Activated CD4-positive, alpha-beta T cell treated with anti-CD3 and anti-CD28 coated beads, Interleukin-2, amount 50 U/mL, for 1 hour (primary cell): ENCODE measurements at places on chromosomes 12 and 14.

GRCh38 chr12:24822121-24822899, 126.6 kb downstream of the BCAT1 start:
- no peak for DNase-seq

DNA sequence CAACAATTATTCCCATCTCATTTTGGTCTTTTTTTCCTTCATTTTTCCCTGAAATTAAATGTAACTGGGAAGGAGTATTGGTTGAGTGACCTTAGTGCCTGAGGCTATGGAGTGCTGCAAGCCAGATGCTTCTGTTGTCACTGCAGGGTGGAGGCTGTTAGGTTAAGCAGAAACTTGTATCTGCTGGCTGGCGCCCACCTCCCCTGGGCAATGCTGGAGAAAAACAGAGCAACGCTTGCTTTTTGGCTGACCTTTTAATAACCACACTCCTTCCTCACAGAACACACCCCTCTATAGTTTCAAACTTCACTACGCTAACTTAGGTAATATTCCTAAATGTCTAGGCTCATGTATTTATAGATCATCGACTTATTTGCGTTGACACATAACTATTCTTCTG, 583.5 kb upstream of the NOVA1 start:
- no peak for DNase-seq

DNA sequence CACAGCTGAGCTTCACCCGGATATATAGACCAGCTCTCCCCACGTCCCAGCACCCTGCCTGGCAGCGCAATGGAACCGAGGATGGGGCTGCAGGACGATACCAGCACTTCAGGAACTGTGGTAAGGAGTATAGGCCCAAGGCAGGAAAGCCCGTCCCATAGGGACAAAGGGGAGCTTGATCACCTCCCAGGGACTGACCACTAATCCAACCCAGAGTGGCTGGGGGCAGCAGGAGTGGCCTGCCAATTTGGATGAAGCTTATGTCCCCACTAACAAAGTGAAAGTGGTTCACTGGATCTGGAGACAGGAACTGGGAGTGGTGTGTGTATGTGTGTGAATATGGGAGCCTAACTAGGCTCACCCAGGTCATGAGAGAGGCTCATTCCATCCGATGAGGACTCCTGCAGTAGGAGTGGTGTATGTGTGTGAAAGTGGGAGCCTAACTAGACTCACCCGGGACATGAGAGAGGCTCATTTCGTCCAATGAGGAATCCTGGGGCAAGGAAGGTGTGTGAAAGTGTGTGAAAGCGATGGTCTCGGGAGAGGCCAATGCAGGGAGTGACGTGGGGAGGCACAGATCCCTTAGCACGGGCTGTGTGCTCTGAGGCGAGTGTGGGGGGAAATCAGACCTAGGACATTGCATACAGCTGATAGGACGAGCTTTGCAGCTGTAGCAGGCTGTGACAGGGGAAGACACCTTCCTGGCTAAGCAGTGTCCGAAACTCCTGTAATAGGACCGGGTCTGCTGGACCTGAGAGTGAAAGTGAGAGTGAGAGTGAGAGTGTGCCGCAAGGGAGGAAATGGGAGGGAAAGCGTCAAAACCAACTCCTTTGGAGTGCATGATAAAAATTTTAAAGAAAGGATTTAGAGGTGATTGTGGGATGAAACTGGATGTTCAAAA, 25.7 kb downstream of the KLRK1 start:
- DNase-seq, result no peak

GRCh38 chr14:70782361-70782760, 27.0 kb downstream of the MAP3K9 start:
- no peak for DNase-seq

GRCh38 chr12:87933991-87934390, 95.2 kb downstream of the C12orf50 start:
- no peak for DNase-seq

DNA sequence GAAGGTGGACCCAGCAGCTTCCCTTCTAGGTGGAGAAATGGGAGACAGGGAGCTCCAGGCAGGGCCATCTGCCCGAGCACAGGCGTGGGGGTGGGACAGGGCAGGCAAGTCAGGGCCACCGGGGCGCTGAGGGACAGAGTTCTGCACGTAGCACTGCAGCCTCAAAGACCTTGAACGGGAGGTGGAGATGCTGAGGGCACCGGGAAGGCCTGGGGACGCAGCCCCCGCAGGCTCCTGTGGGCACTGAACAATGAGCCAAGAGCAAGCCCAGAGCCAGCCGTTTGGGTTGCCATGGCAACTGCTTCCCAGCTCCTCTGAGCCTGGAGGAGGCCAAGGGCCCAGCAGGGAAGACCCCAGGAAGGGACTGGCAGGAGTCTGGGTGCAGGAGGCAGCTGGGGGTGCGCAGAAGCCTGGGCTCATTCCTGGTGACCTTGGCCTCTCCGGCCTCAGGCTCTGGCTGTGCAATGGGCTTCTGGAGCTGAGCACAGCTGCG, 3.4 kb downstream of the LBHD2 start:
- no peak for DNase-seq

DNA sequence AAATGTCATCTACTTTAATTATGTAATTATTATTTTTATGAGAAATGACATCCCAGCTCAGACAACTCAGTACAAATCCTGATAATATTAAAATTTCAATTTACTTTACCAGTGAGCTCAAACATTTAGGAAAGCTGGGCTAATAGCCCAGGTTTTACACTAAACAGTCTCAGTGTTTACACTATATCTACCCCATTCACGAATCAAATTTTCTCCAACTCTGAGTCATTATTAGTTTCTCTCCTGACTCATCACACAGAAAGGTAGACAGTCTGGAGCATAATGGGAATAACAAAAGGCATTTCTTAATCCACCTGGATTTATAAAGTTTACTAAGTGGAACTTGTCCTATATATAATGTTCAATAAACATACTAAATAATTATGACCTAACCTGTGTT, 5.7 kb downstream of the PAWR start:
- DNase-seq, result no peak
